ENCODE measurements at places on chromosomes 2 and 18.

DNA sequence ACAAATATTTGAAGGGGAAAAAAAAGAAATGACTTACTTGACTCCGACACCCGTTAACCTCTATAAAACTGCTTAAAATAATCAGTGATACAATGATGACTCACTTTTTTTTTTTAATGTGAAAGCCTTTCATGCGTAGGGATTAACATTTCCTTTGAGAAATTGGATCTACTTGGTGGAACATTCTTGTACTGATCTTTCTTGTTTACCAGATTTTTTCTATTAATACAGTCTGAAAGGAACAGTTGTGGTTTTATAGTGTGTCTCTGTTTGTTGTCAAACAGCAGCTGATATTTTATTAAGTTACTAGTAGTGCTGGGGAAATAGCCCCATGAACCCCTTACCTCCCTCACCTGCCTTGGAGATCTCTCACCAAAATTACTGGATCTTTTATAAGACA, 40.2 kb upstream of the NEB start:
- DNase-seq, result peak; percentile 13

GRCh38 chr2:220855296-220855695, 716.8 kb downstream of the EPHA4 start:
- DNase-seq, result no peak

- DNase-seq, result no peak
Measured at GRCh38 chr2:227853765-227854271, 17.6 kb upstream of the DAW1 start.

- no peak for DNase-seq
Measured at GRCh38 chr2:62319070-62319469, 123.2 kb downstream of the B3GNT2 start.

Measured in LoVo (cell line).